Activated naive CD4-positive, alpha-beta T cell treated with anti-CD3 and anti-CD28 coated beads for 36 hours (primary cell): ENCODE measurements at places on chromosomes 1 and 21. TPM values are rescaled to one million over a fixed set of nuclear protein-coding genes. Genes with fewer than 3 reads are reported as not detected.

Gene IL19
- total RNA-seq = not detected

Gene CAMK1G
- 2.8 TPM for total RNA-seq

Gene GPR3
- total RNA-seq = 0.74 TPM

Gene AZIN2
- total RNA-seq = 1.5 TPM

Gene IVNS1ABP
- total RNA-seq = 100 TPM

Gene CCDC30
- total RNA-seq = 2.1 TPM

Gene FMOD
- total RNA-seq = 5.3 TPM

Gene HES2
- total RNA-seq = 0.14 TPM

Gene CLCA1
- total RNA-seq = not detected

GRCh38 chr1:223102797-223103533, 40.1 kb downstream of the TLR5 start:
- H3K36me3 ChIP-seq = peaks cover 5% of the 10 kb centered on the region
- no peaks in the 10 kb centered on the region for H3K27me3 ChIP-seq
- no peak overlapping the region for H3K4me3 ChIP-seq
- H3K4me1 ChIP-seq = peaks cover 3% of the 10 kb centered on the region
- DNase-seq = peak; percentile 10
- no peak overlapping the region for H3K27ac ChIP-seq

GRCh38 chr1:100628631-100629081, 90.7 kb downstream of the GPR88 start:
- peaks cover 7% of the 10 kb centered on the region for H3K4me1 ChIP-seq
- H3K36me3 ChIP-seq = no peaks in the 10 kb centered on the region
- no peak overlapping the region for H3K27ac ChIP-seq
- H3K4me3 ChIP-seq = no peak overlapping the region
- no peak for DNase-seq

- H3K36me3 ChIP-seq = no peaks in the 10 kb centered on the region
- peaks cover 32% of the 10 kb centered on the region for H3K4me1 ChIP-seq
- DNase-seq = peak; percentile 83
- no peak overlapping the region for H3K27ac ChIP-seq
Observed at GRCh38 chr1:206933333-206933945, 11.7 kb upstream of the FCMR start.

GRCh38 chr1:157856538-157856937, 14.9 kb upstream of the CD5L start:
- H3K4me3 ChIP-seq = no peak overlapping the region
- no peaks in the 10 kb centered on the region for H3K36me3 ChIP-seq
- no peak for DNase-seq
- H3K27me3 ChIP-seq = peaks cover 8% of the 10 kb centered on the region
- H3K27ac ChIP-seq = no peak overlapping the region

GRCh38 chr1:197814306-197814705, 39.0 kb upstream of the DENND1B start:
- H3K36me3 ChIP-seq = no peaks in the 10 kb centered on the region
- no peak overlapping the region for H3K27ac ChIP-seq
- H3K4me3 ChIP-seq = no peak overlapping the region
- H3K27me3 ChIP-seq = no peaks in the 10 kb centered on the region
- H3K4me1 ChIP-seq = no peaks in the 10 kb centered on the region
- no peak for DNase-seq

- H3K4me1 ChIP-seq = no peaks in the 10 kb centered on the region
- no peak overlapping the region for H3K27ac ChIP-seq
- DNase-seq = no peak
- H3K4me3 ChIP-seq = no peak overlapping the region
- H3K36me3 ChIP-seq = no peaks in the 10 kb centered on the region
Observed at GRCh38 chr1:16131636-16132324, 24.1 kb downstream of the EPHA2 start.

- peaks cover 12% of the 10 kb centered on the region for H3K4me1 ChIP-seq
- DNase-seq = no peak
- H3K36me3 ChIP-seq = no peaks in the 10 kb centered on the region
- H3K27me3 ChIP-seq = no peaks in the 10 kb centered on the region
Observed at GRCh38 chr1:154141240-154141639, 13.6 kb downstream of the NUP210L start.

DNA sequence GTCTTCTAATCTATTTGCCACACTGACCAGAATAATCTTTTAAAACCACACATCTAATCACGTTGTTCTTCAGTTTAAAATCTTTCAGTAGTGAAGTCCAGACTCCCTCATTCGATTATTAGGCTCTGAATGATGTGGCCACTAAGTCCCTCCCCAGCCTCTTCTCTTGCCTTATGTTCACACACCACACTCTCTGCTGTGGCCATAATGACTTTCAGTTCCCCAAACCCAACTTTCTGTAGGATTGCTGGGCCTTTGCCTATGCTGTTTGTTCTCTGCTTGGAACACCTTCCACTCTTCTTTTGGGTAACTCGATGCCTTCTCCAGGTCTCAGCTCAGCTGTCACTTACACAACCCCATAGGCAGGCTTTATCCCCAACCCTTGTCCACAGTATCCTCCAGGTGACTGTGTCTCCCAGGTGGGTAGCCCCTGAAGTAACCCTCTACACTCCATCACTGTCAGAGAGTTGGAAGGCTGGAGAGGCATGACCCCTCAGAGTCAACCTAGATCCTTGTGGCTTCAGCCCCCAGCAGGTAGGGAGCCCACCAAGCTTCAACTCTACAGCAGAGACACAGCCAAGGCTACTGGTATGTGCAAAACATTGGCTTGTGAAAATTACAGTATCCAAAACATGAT, 8.4 kb upstream of the SLC37A1 start:
- no peaks in the 10 kb centered on the region for H3K36me3 ChIP-seq
- peaks cover 4% of the 10 kb centered on the region for H3K4me1 ChIP-seq
- H3K4me3 ChIP-seq = no peak overlapping the region
- no peak for DNase-seq
- H3K27ac ChIP-seq = no peak overlapping the region
- no peaks in the 10 kb centered on the region for H3K27me3 ChIP-seq

- peaks cover 2% of the 10 kb centered on the region for H3K36me3 ChIP-seq
- no peak for DNase-seq
- H3K27ac ChIP-seq = no peak overlapping the region
- H3K4me3 ChIP-seq = no peak overlapping the region
Observed at GRCh38 chr1:204475656-204476432, 18.8 kb downstream of the PIK3C2B start.

- peaks cover 13% of the 10 kb centered on the region for H3K27me3 ChIP-seq
- no peaks in the 10 kb centered on the region for H3K36me3 ChIP-seq
- peak; percentile 80 for DNase-seq
- H3K4me3 ChIP-seq = no peak overlapping the region
- no peak overlapping the region for H3K27ac ChIP-seq
Observed at GRCh38 chr1:175146529-175147213, 45.9 kb downstream of the KIAA0040 start.

DNA sequence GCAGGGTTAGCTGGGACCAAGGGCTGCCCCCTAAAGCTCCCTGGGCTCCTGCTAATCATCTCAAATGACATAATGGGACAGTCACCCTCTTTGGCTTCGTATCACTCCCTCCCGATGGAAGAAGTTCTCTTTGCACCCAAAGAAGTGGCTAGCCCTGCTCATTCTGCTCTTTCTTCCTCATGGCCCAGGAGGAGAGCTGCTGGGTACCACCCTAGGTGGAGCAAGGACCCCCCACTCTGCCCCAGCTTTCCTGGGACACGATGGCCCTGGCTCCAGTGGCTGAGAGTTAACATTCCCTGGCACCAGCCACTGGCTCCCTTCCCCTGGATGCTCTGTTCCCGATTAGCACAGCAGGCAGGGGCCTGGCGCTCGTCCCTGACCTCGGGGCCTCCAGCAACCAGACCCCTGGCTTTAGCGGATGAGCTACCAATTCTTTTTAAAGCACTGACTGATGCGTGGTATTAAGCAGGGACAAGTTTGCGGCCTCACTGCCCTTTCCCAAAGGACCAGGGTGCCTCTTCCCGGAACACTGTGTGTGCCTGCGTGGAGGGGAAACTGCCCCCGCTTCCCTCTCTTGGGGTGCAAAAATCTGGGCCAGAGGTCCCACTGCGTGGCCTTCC, 1.2 kb downstream of the MYOM3 start:
- no peaks in the 10 kb centered on the region for H3K36me3 ChIP-seq
- peaks cover 5% of the 10 kb centered on the region for H3K4me1 ChIP-seq
- no peak for DNase-seq
- no peak overlapping the region for H3K4me3 ChIP-seq
- H3K27ac ChIP-seq = no peak overlapping the region

GRCh38 chr1:168656485-168656884, 72.5 kb downstream of the DPT start:
- no peak overlapping the region for H3K27ac ChIP-seq
- DNase-seq = no peak
- no peak overlapping the region for H3K4me3 ChIP-seq
- no peaks in the 10 kb centered on the region for H3K27me3 ChIP-seq
- H3K4me1 ChIP-seq = no peaks in the 10 kb centered on the region

DNA sequence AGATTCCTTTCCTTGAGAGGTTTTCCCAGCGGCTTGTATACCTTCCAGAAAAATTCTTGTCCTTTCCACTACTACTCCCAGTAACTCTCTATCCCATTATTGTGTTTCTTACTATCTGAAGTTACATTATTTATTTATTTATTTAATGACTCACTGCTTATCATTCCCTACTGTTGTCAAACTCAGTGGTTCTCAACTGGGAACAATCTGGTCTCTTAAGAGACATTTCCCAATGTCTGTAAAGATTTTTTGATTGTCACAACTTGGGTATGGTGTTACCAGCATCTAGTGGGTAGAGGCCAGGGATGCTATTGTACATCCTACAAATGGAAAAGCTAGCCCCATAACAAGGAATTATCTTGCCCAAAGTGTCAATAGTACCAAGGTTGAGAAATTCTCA, 771.5 kb upstream of the ADGRL2 start:
- H3K36me3 ChIP-seq = no peaks in the 10 kb centered on the region
- H3K4me1 ChIP-seq = no peaks in the 10 kb centered on the region
- no peak overlapping the region for H3K27ac ChIP-seq
- no peak overlapping the region for H3K4me3 ChIP-seq
- H3K27me3 ChIP-seq = no peaks in the 10 kb centered on the region
- DNase-seq = no peak

DNA sequence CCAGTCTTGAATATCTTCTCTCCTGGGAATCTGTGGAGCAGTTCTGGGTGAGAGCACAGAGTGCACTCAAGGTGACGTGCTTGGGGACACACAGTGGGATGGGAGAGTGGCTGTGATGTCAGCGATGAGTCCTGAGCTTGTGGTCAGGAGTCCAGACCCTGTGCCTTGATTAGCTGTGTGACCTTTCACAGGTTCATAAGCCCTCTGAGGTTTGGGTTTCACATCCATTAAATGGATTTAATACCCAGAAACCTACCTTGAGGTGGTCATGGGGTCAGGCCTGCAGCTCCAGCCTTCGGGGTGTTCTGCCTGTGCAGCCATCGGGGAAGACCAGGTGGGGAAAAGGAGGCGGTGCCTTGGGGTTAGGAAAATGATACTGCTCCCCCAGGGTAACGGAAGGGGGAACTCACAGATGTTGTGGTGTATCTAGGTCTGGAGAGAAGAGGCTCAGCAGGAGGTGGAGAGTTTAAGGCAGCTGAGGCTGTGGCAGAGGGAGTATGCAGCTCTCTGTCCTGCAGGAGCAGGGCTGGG, 38.5 kb upstream of the ETV3 start:
- H3K36me3 ChIP-seq = no peaks in the 10 kb centered on the region
- no peak for DNase-seq
- H3K27ac ChIP-seq = no peak overlapping the region
- H3K27me3 ChIP-seq = peaks cover 17% of the 10 kb centered on the region
- no peak overlapping the region for H3K4me3 ChIP-seq

GRCh38 chr1:27655151-27655937, 16.6 kb downstream of the IFI6 start:
- H3K4me1 ChIP-seq = peaks cover 23% of the 10 kb centered on the region
- no peaks in the 10 kb centered on the region for H3K27me3 ChIP-seq
- H3K27ac ChIP-seq = no peak overlapping the region
- H3K36me3 ChIP-seq = no peaks in the 10 kb centered on the region

GRCh38 chr21:35324372-35325220, 275.5 kb upstream of the RUNX1 start:
- H3K36me3 ChIP-seq = no peaks in the 10 kb centered on the region
- no peak overlapping the region for H3K27ac ChIP-seq
- peaks cover 7% of the 10 kb centered on the region for H3K4me1 ChIP-seq
- no peaks in the 10 kb centered on the region for H3K27me3 ChIP-seq

DNA sequence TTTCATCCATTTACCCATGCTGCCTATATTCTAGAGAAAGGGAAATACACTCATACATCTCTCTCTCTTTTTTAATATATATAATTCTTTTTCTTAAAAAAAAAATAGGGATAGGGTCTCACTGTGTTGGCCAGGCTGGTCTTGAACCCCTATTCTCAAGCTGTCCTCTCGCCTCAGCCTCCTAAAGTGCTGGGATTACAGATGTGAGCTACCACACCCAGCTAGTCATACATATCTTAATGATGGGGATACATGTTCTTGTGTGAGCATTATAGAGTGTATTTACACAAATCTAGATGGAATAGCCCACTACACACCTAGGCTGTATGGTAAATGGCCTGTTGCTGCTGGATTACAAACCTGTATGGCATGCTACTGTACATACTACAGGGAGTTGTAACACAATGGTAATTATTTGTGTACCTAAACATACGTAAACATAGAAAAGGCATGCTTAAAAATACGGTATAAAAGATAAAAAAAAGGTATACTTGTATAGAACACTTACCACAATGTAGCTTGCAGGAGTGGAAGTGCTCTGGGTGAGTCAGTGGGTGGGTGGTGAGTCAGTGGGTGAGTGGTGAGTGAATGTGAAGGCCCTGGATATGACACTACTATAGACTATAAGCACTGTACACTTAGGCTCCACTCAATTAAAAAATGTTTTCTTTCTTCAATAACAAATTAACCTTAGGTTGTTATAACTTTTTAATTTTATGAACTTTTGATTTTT, 72.9 kb downstream of the IVNS1ABP start:
- no peaks in the 10 kb centered on the region for H3K36me3 ChIP-seq
- H3K4me3 ChIP-seq = no peak overlapping the region
- no peaks in the 10 kb centered on the region for H3K27me3 ChIP-seq
- peaks cover 20% of the 10 kb centered on the region for H3K4me1 ChIP-seq
- no peak overlapping the region for H3K27ac ChIP-seq

DNA sequence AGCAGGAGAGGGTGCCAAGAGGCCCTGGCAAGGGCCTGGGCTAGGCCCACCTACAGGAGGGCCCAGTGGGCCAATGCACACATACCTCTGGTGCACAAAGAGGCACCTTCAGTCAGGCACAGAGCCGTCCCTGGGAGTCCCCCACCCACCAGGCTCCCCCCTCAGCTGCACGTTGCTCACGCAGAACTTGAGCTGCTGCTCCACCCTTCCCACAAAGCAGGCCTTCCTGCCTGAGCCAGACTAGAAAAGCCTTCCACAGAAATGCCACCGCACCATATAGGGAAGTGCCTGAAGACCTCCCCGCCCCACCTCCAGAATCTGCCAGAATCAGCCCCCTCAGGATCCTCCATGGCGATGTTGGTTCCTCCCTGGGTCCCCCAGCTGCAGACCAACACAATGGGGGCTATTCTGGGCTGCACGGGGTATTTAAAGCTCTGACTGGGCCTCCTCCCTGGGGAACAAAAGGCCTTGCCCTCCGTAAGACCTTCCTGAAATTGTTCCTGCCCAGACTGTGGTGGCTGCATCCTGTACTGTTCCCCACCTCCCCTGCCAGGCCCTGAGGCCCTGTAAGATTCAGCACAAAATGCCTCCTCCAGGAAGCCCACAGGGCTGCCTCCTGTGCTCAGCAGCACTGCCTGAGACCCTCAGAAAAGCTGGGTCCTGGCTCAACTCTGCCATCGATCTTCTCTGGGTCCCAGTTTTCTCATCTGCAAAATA, 27.2 kb downstream of the HSPG2 start:
- peak; percentile 55 for DNase-seq
- no peak overlapping the region for H3K27ac ChIP-seq
- no peaks in the 10 kb centered on the region for H3K27me3 ChIP-seq
- no peak overlapping the region for H3K4me3 ChIP-seq
- no peaks in the 10 kb centered on the region for H3K36me3 ChIP-seq
- peaks cover 15% of the 10 kb centered on the region for H3K4me1 ChIP-seq

- H3K36me3 ChIP-seq = no peaks in the 10 kb centered on the region
- H3K4me1 ChIP-seq = peaks cover 19% of the 10 kb centered on the region
- no peak overlapping the region for H3K4me3 ChIP-seq
Observed at GRCh38 chr1:36128126-36128904, 3.3 kb upstream of the COL8A2 start.
